ENCODE measurements at places on chromosomes 11 and 22.

GRCh38 chr11:117580866-117581265, 216.2 kb downstream of the DSCAML1 start:
- no peak for DNase-seq

DNA sequence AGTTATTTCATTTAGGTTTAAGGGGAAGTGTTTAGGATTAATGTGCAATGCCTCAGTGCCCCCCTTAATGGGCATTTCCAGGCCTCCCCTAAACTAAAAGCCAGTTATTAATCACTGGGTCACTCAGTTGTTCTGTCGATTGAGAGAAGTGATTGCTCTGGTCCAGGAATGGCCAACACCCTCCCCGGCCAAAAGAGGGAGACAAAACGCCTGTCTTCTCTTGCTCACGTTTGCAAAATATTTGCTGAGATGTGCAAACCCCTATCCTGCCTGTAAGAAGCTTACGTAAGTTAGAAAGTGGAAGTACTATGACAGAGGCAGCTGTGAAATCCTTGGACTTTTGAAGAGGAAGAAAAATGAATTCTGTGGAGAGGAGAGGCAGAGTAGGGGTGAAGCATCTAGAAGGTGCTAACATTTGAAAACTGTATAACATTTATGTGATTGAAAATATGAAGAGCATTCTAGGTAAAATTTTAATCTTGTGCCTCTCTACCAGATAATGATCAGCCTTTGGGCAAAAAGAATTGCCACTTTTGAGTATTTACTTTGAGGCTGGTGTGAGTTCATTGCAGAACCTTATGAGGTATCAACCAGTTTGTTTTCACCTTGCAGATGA, 37.7 kb downstream of the NTM start:
- DNase-seq: no peak

- DNase-seq: no peak
These were observed 54.0 kb upstream of the CD44 start for GRCh38 chr11:35084817-35085440.

DNA sequence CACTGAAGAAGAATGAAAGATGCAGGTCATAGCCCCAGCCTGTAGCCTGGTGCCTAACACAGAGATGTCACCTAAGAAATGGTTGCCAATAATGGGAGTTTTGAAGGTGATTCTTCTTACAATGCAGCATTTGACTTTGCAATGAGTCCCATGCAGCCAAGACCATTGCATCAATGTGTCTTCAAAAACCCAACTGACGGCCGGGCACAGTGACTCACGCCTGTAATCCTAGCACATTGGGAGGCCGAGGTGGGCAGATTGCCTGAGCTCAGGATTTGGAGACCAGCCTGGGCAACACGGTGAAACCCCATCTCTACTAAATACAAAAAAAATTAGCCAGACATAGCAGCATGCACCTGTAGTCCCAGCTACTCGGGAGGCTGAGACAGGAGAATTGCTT, 89.3 kb upstream of the ASPHD2 start:
- no peak for DNase-seq

- DNase-seq: no peak
These were observed 81.4 kb downstream of the RCN1 start for GRCh38 chr11:32172041-32172847.

GRCh38 chr11:27949951-27950738, 157.8 kb downstream of the KIF18A start:
- DNase-seq: no peak
